Mesothelial cell of epicardium (in vitro differentiated cells): ENCODE measurements at places on chromosomes 3 and 15.

- DNase-seq = no peak
These were observed 78.8 kb downstream of the ATP2B2 start for GRCh38 chr3:10426346-10427220.

GRCh38 chr15:101162701-101163483 lies 89.0 kb downstream of the CHSY1 start:
- peak; percentile 40 for DNase-seq

- no peak for DNase-seq
These were observed 64.3 kb downstream of the TSC22D2 start for GRCh38 chr3:150472421-150472820.

- no peak for DNase-seq
These were observed 1242.2 kb downstream of the OTOL1 start for GRCh38 chr3:162738784-162739183.

GRCh38 chr3:61181874-61182273 lies 69.4 kb downstream of the FHIT start:
- no peak for DNase-seq
